ENCODE measurements at places on chromosomes 7 and 10. TPM values are rescaled to one million over a fixed set of nuclear protein-coding genes. Genes with fewer than 3 reads are reported as not detected.

- H3K36me3 ChIP-seq, result peaks cover 68% of the 10 kb centered on the region
- no peak for DNase-seq
Observed at GRCh38 chr10:37831495-37832333, 25.7 kb downstream of the ZNF248 start.

The CCDC146 gene
- 17.3 TPM for total RNA-seq

DNA sequence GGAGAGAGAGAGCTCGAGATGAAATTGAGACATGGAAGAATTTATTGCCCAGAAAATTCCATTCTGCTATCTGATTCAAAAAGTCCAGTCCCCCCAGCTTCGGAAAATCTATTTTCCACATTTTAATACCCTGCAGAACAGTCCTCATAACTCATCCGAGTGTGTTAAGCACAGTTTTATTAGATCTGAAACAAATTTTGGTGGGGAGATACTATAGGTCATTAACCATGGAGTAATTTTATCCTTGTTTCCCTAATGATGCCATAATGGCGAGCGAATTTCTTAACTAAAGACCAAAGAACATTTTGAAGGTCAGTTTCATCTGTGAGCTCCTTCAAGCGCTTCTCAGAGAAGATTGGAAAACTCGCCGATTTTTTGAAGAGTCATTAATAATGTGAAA lies 78.1 kb downstream of the HIF1AN start:
- H3K36me3 ChIP-seq, result no peaks in the 10 kb centered on the region
- DNase-seq, result no peak
- no peak overlapping the region for H3K27ac ChIP-seq
- no peaks in the 10 kb centered on the region for H3K4me1 ChIP-seq
- no peak overlapping the region for H3K4me3 ChIP-seq

The IL6 gene
- total RNA-seq, result 8.2 TPM

The MINDY4 gene
- total RNA-seq, result 13.8 TPM

Measured in lower lobe of right lung (tissue), 2 donors.